NCI-H345 (cell line): ENCODE measurements at places on chromosomes 1 and 21.

- DNase-seq: peak; percentile 51
Measured at GRCh38 chr1:109091078-109091838, 694 bp downstream of the TMEM167B start.

GRCh38 chr1:28796352-28797211 lies 15.4 kb upstream of the OPRD1 start:
- DNase-seq: no peak

DNA sequence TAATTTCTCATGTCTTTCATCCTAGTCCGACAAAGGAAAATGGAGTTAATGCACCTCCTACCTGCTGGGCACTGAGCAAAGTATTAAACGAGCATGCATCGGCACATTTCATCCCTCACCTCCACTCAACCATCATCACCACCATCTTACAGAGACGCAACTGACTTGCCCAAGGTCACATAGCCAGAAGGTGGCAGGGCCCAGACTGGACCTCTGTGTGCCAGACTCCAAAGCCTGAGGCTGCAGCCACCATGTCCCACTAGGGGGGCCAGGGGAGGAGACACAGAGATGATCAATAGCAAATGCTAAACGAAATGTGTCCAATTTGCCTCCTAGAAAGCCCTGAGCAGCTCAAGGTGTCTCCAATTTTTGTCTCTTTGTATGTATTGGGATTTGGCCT lies 163.7 kb upstream of the EDN2 start:
- DNase-seq: no peak

GRCh38 chr1:31977385-31978131 lies 36.1 kb upstream of the KHDRBS1 start:
- no peak for DNase-seq

GRCh38 chr21:24278711-24279110 lies 1328.6 kb downstream of the MRPL39 start:
- DNase-seq: no peak

- DNase-seq: no peak
Measured at GRCh38 chr21:31045841-31046240, 7.6 kb upstream of the KRTAP19-8 start.

GRCh38 chr1:231590453-231591198 lies 36.0 kb upstream of the DISC1 start:
- no peak for DNase-seq

- DNase-seq: peak; percentile 94
Measured at GRCh38 chr1:155173478-155174323, at the start of gene TRIM46. Gene TRIM46, plus strand, starts transcription at chr1:155173849. Its CDS starts 118 bp downstream, at chr1:155173967.

GRCh38 chr1:31043631-31044030 lies 21.9 kb downstream of the PUM1 start:
- peak; percentile 66 for DNase-seq

GRCh38 chr21:45071874-45072737 lies 2.3 kb upstream of the ADARB1 start:
- DNase-seq: no peak

DNA sequence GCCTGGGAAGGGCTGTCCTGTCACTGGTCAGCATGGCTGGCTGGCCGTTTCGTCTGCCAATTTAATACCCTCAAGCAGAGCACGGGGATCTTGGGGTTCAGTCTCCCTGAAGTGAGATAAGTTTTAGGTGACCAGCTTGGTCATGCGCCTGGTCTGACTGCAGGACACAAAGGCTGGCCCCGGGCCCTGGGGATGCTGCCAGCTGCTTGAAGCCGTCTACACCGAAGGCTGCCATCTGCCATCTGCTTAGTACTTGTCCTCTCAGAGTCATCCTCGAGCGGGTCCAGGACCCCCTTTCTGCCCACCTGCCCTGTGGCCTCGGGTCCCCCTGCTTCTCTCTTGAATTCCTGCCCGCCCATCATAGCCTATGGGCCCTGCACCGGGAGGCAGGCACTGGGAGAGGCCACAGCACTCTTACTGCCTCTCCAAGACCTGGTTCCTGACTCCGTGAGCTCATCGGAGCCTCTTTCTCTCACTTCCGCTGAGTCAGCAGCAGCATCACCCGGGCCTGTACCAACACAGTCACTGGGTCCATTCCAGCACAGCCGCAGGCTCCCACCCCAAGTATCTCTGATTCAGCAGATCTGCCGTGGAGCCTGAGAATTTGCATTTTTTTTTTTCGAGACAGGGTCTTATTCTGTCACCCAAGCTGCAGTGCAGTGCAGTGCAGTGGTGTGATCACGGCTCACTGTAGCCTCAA lies 7.0 kb downstream of the FBLIM1 start:
- no peak for DNase-seq

GRCh38 chr1:88141499-88142074 lies 542.5 kb upstream of the PKN2 start:
- DNase-seq: no peak

GRCh38 chr21:42695697-42696380 lies 42.4 kb downstream of the PDE9A start:
- DNase-seq: no peak

DNA sequence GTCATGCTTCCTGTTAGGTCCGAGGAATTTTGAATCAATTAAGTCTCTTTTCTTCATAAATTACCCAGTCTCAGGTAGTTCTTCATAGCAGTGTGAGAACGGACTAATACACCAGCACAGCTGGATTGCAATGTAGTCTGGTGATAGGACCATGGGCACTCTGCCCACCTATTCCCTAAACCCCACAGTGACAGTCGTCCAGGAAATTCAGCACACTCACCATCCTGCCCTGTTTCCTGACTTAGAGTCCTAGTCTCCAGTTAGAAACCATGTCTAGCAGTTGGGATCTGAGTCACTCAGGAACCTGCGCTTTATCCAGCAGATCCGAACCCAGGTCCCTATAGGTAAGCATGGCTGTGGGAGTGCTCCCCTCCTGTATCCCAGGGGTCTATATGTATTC lies 149.3 kb upstream of the TNR start:
- DNase-seq: no peak

GRCh38 chr1:21118167-21118566 lies 58.5 kb downstream of the EIF4G3 start:
- no peak for DNase-seq

DNA sequence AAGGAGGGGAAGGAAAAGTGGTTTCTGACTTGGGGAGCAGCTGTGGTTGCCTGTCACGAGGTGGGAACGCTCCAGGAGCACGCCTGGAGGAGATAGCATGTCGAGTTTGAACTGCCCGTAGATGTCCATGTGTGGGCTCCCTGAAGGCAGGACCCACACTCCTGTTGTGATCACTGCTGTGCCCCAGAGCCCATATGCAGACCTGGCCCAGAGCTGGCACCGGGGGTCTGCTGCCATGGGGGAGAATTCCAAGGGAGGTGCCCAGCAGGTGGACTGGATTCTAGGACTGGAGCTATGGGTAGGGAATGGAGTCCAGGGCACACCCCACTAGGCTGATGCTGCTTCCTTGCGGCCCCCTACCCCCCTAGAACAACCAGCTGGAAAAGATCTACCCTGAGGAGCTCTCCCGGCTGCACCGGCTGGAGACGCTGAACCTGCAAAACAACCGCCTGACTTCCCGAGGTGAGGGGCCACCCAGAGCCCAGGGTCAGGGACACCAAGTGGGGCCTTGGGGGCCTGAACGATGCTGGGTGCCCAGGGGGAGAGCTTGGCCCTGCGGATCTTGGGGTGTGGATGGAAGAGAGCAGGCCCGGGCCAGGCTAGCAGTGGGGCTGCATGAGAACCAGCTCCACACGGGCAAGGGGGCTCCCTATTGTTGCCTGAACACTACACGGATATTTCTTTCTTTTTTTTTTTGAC lies 9.3 kb downstream of the PODN start:
- DNase-seq: no peak

DNA sequence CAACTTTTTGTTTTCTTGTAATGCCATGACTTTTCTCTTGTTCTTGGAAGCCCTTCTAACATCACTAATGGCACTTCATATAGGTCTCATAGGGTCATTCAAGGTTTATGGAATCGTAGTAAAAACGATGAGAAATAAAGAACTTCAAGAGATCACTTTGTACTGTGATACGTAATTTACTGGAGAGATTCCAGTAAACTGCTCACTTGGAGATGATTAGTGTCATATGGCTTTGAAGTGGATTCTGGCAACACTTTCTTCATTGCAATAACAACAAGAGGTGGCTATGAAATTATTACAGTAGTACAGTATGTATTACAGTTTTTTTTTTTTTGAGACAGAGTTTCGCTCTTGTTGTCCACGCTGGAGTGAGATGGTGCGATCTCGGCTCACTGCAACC lies 103.4 kb downstream of the RUSC1 start:
- no peak for DNase-seq

DNA sequence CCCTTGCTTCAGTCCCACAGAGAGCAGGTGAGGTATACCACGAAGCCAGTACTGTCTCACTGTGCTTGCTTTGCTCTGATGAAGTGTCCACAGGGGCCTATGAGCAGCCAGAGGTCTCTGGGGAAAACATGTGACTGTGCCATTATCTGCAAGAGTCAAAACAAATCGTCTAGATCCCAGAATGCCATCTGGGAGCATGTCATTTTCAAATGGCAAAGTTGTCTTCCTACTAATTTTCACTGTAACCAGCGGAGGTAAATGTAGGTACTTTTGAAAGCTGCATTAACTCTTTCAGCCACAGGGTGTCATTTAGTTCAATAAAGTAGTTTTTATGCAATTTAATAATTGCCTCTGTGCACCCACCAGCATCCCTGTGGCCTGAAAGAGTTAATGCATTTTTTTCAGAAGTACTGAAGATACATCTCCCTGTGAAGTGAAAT lies 173.6 kb upstream of the SGIP1 start:
- peak; percentile 81 for DNase-seq

DNA sequence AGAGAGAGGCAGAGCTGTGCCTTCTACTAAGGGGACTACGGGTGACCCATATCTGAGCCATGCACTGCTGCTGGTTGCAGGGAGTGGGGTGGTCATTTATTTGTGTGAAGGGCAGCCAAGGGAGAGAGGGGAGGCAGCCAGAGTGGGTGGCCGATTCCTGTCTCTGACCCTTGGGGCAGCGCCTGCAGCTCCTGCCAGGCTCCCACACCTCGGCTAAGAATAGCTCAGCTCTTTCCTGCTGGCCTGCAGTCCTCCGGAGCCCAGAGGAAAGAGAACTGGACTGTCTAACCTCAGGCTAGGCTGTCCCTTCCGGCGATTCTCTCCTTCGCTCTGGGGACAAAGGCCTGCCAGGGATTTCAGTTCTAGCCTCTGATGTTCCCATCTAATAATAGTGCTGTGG lies 11.6 kb upstream of the CD34 start:
- no peak for DNase-seq

- DNase-seq: no peak
Measured at GRCh38 chr1:182610606-182611194, 6.5 kb upstream of the RGS16 start.

DNA sequence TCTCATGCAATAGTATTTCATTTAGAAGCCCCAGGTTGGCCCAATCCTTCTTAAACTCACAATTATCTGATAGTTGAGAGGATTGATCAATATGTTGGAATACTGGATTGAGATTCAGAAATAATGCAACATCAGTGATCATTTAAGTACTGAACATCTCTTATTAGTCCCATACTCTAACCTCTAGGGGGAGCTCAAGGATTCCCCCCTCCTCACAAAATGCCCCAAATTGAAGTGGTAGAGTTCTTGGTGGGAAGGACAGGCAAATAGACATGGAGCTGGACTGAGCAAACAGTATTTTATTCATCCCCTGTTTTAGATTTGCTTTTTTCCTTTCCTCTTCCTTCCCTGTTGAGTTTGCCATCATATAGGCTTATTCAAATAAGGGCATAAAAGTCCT lies 62.8 kb downstream of the NGF start:
- no peak for DNase-seq

- no peak for DNase-seq
Measured at GRCh38 chr1:169107603-169108208, 1.2 kb downstream of the ATP1B1 start.

DNA sequence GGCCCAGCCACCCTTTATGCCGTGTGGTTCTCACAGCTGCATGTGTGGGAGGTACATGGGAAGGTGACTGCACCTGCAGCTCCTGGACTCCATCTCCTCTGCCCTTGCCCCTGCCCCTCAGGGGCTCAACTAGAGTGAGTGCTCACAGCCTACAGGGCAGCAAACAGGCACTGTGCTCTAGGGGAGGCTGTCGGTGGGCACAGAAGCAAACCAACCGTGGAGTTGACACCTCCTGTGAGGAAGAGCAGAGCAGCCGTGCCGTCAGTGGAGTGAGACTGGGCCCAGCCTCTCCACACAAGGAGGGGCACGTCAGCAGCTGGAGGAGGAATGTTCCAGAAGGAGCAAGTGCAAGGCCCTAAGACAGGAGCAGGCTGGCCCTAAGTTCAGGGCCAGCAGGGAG lies 32.7 kb downstream of the BMP8A start:
- no peak for DNase-seq

- DNase-seq: no peak
Measured at GRCh38 chr1:172179918-172180317, 240.6 kb upstream of the C1orf105 start.

DNA sequence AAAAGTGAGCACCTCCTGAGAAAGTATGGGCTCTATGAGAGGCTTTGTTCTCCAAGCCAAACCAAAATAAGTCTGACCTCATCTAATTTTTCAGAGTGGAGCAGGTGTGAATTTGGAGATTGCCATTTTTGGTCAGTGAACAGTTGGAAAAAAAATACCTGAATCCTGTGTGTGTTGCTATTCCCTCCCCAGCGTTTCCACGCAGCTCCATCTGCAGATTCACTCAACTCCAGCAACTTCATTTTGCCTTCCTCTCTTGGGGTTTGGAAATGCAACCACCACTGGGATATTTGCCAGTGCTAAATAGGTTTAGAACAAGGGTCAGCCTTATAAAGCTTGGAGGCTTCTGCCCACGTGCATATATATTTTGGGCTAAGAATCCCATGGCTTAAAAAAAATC lies 11.2 kb downstream of the CASQ2 start:
- no peak for DNase-seq

DNA sequence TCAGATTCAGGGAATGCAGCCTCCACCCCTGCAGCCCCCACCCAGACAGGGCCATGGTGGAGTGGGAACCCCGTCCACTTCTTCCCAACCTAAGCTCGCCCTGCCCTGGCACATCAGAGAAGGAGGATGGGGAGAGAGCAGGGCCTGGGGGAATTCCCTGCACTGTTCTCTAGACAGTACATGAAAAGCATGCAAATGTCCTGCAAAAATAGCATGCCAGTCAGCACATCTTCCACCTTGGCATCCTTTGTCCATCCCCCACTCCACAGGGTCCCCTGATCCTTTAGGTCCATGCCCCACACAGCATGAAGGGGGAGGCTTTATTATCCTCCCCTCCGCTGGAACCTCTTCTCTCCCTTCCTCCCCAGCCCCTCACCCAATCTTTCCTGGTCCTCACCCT lies 35.0 kb upstream of the RD3 start:
- no peak for DNase-seq

DNA sequence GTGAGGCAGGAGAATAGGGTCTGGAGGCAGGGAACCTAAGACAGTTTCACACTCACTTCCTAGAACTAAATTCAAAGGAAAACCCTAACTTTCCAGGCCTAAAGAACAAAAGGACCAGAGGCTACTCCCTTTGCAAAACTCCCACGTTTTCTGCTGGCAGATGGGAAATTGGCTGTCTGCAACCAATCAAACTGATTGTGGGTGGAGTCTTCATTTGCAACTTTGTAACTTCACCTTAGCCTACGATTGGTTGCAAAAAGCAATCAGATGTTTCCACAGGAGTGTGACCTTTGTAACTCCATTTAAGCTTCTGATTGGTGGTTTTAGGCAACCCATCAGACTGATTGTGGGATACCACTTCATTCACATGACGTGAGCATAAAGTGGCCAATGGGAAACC lies 19.7 kb upstream of the GNG4 start:
- DNase-seq: no peak

- DNase-seq: no peak
Measured at GRCh38 chr1:31837451-31838158, 21.8 kb upstream of the SPOCD1 start.

- no peak for DNase-seq
Measured at GRCh38 chr1:168340781-168341482, 60.3 kb downstream of the TBX19 start.
